ENCODE measurements at places on chromosomes 12 and 14.

DNA sequence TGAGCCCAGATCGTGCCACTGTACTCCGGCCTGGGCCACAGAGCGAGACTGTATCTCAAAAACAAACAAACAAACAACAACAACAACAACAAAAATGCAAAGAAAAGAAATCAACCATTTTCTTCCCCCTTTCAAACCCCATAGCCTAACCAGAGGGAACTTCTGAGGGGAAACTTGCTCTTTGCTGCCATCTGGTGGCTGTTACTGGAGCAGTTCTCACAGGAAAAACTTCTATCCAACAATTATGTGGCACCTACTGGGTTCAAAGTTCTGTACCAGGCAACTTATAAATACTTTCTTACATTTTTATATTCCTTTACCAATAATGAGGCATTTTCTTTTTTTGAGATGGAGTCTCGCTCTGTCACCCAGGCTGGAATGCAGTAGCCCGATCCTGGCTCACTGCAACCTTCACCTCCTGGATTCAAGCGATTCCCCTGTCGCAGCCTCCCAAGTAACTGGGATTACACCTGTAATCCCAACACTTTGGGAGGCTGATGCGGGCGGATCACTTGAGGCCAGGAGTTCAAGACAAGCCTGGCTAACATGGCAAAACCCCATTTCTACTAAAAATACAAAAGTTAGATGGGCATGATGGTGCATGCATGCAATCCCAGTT lies 50.9 kb upstream of the BICDL1 start:
- peak; percentile 60 for DNase-seq

GRCh38 chr12:124453419-124454351 lies 113.7 kb downstream of the NCOR2 start:
- peak; percentile 98 for DNase-seq

- no peak for DNase-seq
Observed at GRCh38 chr14:51527073-51527472, 124.6 kb upstream of the FRMD6 start.

DNA sequence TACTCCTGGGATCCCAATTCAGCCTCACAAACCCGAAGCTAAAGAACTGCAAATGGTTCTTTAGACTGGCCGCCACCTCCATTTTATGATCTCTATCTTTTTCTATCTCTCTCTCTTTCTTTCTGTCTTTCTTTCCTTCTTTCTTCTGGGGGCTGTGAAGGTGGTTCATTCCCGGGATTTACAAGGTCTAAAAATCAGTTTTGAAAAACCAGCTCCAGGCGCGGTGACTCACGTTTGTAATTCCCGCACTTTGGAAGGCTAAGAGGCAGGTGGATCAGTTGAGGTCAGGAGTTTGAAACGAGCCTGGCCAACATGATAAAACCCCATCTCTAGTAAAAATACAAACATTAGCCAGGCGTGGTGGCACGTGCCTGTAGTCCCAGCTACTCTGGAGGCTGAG lies 67.2 kb upstream of the VASH1 start:
- no peak for DNase-seq

Measured in 8988T (cell line).